ENCODE measurements at places on chromosomes 6 and 20.

DNA sequence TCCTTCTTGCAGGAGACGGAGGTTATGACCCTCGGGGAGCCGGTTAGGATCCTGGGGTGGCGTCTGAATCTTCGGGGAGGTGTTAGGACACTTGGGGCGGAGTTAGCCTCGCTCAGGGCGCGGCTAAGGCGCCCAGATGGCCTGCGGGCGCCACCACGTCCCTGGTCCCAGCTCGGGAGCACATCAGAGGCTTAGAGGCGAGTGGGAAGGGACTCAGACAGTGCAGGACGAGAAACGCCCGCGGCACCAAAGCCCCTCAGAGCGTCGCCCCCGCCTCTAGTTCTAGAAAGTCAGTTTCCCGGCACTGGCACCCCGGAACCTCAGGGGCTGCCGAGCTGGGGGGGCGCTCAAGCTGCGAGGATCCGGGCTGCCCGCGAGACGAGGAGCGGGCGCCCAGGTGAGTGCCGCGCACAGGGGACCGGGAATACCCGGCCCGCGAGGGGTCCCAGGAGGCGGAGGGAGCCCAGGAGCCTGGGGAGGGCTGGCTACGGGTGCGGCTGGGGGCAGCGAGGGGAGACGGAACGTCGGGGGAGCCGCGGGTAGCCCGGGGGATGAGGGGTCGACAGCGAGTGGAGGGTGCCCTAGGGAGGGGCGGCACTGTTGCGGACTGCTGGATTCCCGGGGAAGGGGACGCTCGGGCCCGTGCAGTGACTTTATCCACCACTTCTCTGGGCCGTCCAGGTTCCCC, at the start of gene HCK:
HCK (plus strand) TSS at position 153 of the 688 bp plus-strand sequence.
- DNase-seq: peak; percentile 29

- DNase-seq: no peak
Measured at GRCh38 chr6:109235481-109236038, 140.3 kb downstream of the CEP57L1 start.

- DNase-seq: no peak
Measured at GRCh38 chr6:33236852-33237251, 28.6 kb downstream of the RING1 start.

DNA sequence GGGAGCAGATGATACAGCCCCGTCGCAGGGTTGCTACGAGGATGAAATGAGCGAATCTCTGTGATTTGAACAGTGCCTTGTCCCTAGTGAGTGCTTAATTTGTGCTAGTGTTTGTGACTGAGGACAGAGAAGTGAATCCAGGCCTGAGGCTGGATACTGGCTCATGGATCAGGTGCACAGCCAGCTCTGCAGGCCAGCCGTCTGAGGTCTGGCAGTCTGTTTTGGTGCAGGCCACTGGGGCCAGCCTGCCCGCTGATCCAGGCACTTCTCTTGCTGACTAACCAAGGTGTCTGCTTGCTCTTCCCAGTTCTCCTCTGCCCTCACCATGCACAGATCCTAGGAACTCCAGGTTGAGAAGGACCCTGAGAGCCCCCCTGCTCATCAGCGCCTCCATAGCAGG, 181.0 kb downstream of the LRFN2 start:
- no peak for DNase-seq

DNA sequence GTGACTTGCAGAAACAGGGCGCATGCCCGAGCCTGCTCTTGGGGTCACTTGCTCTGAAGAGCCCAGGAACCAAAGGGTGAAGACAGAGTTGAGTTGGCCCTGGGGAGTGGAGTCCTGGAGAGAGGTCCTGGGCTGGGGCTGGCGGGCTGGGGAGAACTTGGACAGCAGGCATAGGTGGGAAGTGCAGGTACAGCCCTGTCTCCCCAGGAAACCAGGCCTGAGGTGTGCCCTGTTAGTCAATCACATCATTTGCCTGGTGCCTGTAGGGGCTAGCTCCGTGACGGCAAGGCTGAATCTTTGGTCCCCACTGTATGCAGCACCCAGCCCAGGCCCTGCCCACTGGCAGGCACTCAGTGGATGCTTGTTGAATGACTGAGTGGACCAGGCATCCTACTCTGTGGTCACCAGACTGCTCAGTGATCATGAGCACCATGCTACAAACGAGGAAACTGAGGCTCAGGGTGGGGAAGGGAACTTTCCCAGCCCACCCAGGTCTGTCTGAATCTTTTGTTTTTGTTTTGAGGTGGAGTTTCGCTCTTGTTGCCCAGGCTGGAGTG, 15.6 kb upstream of the NOL4L start:
- DNase-seq: no peak

GRCh38 chr20:4809707-4810106, 88.0 kb downstream of the PRND start:
- no peak for DNase-seq

DNA sequence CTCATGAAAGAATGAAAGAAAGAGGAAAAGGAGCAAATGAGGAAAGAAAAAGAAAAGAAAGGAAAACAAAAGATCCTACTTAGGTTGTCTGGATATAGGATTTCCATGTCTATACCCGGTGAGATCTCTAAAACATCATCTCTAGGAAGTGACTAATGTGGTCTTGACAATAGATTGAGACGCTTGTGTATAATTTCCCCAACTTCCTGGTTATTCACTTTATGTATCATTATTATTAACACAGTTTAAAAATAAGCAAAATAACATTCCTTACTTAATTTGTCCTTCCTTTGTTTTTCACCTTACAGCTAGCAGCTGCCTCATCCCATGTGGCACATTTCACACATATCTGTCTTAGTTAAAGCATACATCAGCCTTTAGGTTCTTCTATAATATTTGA, 27.0 kb downstream of the LAMA4 start:
- DNase-seq: no peak

- DNase-seq: no peak
Measured at GRCh38 chr6:56529594-56530191, 113.0 kb downstream of the DST start.

DNA sequence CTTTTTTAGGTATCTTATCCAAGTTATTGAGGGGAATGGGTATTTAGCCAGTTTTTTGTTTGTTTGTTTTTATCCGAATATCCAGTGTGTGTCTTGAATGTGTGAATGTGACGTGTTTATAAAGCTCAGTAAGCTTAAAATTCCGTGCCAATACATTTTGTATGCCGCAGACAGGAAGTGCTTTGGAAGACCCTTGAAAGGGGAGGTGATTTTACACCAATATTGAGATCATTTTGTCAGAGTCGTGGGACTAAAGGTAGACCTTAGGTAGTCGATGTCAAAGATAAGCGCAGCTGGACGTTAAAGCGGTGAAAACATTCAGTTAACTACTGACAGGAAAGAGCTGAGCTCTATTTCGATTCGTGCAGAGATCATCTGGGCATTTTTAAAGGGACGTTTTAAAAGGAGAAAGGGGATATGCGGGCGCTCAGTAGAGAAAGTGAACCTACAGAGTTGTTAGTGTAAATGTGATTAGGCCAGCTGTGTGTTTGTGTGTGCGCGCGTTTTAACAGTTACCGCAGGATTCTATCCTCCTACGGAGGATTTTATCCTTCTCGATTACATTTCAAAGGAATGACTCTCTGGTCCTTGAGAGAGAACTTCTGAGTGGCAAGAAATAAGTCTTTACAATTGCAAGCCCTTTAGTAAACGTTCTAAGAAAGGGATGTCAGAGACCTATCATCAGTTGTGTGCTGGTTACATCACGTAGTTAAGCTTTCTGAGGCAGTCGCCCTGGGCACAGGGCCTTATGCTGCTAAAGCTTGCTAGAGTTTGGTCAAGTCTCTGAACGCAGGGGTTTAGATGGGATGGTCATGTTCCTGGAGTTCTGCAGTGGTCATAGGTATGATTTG, 625 bp upstream of the ECHDC1 start:
- DNase-seq: peak; percentile 28

DNA sequence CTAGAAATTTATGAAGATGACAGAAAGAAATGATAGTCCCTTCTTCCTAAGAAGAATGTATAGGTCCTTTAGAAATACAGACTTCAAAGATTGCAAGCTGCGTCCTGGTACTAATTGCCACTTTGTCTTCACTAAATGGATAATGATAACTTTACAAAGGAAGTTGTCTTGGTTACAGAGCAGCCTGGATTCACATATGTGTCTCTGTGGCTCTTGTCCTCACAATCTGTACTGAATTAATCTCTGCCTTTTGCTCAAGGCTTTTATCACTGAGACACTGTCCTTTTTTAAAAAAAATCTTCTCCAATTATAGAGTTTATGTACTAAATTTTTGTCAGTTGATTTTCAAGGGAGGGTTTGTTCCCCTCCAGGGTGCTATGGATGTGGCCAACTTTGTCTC, 17.5 kb upstream of the MRAP2 start:
- no peak for DNase-seq

DNA sequence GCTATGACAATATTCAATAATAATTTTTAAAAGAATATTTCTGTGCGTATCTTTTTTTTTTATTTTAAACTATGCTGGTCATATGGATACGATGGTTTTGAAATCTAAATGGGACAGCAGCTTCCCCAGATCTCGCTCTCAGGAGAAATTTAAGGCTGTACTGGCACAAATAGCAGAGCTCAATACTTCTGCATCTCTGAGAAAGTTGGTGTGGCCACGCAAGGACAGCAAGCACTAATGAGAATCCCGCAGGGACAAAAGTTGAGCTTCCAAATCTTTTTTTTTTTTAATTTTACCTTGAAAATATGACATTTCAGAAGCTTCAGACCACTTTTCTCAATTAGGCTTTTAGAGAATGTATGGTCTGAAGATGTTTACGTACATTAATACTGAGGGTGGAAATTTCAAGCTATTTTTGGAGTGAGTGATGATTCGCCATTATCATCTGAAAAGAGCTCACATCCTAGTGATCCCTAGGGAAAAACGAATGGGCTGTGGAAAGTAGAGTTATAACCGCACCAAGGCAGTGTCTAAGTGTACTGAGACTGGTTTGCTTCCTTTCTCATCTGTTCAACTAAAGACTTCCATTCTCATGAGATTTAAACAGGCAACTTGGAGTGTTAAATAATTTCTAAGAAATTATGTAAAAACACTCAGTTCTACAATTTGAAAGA, 840.0 kb downstream of the C6orf118 start:
- no peak for DNase-seq

DNA sequence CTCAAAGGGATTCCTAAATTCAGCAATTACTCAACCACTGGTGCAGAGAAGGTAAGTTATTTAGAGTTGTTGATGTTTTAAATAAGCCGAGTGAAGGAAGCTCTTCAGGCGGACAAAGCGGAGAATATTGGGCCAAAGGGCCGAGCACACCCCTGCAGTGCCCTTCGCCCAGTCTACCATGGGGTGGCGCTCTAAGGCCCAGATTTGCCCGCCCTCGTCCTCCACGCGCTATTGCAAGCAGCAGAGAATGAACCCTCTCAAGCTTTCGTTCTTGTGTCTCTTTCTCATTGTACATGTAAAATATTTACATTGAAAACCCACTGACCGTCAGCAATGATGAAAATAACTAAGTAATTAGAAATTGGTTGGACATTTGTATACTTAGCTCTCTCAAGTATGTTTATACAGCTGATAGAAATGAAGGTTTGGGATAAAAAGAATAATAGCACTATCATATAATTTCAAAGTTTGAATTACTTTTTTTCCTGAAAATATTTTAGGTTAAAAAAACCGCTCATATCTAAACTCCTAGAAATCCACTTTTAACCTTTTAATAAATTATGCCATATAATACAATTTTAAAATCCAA, 195.0 kb upstream of the CEP162 start:
- DNase-seq: peak; percentile 29

DNA sequence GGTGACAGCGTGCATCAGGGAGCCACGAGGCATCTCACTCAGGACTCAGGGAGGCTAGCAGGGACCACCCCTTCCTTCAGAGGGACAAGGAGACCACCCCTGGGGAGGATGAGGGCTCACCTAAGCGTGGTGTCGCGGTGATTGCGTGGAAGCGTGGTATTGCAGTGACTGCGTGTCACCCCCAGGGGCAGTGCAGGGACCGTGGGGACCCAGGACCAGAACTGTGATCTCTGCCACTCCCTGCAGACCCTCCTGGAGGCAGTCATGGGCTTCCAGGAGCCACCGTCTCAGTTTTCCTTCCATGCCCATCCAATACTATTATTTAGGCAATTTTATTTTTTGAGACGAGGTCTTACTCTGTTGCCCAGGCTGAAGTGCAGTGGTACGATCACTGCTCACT, 147.1 kb downstream of the TAF4 start:
- no peak for DNase-seq

- no peak for DNase-seq
Measured at GRCh38 chr6:158026901-158027589, 45.4 kb downstream of the SYNJ2 start.

DNA sequence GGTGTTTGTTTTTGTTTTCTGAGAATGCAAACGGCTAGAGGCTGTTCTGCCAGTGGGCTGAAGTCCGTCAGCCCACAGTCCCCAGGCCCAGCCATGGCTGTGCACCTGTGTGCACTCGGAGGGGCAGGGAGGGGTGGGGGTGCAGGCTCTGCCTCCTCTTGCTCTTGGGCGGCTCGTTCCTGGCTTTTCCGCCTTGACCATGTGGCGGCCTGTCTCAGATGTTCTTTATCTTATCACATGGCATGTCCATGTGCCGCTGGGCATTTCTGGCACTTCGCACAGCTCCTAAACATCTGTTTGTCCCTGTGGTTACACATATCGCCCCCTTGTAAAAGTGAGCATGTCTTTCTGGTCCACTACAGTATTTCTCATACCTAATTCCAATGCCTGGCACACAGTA, 137.0 kb downstream of the CDH4 start:
- DNase-seq: no peak

DNA sequence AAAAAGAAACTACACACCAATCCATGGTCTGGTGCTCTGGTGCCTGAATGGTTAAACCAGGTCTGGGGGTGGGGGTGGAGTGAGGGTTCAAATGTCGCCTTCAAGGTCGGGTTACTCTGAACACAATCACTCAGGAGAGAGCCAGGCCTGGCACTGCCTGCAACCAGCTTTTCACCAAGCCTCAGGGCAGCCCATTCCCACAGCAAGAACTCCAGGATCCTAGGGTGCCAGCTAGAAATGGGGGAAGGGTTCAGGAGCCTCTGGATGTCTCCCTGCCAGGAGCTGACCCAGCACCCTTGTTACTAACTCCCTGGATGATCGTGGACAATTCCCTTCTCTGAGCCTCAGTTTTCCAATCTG, 6.7 kb downstream of the SDC4 start:
- no peak for DNase-seq

DNA sequence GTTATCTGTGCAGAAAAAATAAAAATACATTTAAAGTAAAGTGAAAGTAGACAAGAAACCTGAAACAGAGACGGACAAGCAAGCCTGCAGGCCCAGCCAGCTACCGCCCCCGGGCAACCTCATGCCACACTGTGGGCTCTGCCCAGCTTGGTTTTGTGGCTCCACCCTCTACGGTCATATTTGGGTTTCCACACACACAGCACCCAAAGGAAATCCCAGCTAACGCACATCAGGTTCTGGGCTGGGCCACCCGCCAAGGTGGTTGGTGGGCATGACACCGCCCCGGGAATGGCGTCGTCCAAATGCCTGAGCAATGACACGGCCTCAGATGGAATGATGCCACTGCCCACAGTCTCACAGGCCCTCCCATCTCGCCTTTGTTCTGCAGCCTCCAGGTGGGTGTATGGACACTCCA, 22.9 kb downstream of the FAM110A start:
- peak; percentile 62 for DNase-seq

- DNase-seq: no peak
Measured at GRCh38 chr20:10632721-10633509, 40.9 kb downstream of the JAG1 start.
